ENCODE measurements at places on chromosomes 3 and 15.

DNA sequence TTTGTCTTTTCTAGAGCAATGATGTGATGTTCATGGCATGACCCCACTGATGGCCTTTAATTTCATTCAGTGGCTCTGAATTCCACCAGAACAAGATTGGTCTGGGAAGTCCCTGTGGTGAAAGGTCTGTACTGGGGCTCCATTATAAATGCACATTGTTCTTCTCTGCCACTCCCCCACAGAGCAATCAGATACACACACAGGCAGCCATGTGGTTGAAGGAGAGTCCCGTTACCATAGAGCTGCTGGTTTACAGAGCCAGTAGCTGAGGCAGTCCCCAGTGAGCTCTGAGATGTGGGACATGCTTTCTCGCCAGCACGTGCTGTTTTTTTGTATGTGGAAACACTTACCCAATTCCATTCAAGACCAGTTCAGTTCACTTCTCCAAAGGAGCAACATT, 172.7 kb upstream of the TRIM42 start:
- DNase-seq, result peak; percentile 46

GRCh38 chr3:13346481-13347389, 73.4 kb downstream of the NUP210 start:
- DNase-seq, result peak; percentile 53

DNA sequence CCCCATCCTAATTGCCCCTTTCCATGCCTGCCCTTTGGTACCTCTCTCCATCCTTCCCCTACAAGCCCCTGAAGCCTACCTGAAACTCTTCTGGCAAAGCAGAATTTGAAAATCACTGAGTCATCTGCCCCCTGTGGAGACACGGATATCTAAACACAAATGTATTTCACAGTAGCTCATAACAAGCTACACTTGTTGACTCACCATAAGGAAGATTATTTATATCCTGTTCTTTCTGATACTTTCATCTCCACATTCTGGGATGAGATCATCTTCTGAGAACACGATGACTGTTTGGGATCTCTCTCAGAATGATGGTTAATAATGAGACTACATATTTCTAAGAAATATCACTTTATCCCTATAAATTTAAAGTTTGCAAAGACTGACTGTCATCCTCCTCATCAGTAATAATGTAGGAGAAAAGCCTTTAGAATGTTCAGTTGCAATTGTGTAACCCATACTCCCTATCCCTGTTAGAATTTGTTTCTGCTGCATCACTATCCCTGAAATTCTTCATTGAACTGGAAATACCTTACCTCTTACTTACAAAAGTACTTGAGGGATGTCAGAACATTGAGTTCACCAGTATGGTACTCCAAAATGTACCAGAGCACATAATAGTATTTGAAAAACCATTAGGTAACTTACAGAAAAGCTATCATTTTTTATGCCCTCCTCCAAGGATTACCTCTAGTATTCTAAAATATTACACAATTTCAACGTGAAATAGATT, 116.1 kb upstream of the IL12A start:
- DNase-seq, result no peak

DNA sequence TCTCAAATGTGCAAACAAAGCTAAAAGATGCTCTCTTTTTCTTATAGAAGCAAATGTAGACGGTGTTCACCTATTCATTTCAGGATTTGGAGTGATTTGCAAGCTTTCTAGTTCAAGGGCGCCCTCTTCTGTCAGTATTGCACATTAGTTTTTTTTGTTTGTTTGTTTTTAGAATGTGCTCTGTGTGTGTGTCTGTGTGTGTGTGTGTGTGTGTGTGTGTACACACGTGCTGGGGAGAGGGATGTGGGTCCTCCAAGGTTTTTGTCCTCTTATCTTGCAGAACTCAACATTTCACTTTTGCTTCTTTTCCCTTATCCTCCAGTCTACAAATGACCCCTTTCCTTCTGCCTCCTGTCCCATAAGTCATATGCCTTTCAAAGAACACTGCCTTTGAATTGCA, 23.5 kb downstream of the DNAH1 start:
- DNase-seq, result peak; percentile 88

DNA sequence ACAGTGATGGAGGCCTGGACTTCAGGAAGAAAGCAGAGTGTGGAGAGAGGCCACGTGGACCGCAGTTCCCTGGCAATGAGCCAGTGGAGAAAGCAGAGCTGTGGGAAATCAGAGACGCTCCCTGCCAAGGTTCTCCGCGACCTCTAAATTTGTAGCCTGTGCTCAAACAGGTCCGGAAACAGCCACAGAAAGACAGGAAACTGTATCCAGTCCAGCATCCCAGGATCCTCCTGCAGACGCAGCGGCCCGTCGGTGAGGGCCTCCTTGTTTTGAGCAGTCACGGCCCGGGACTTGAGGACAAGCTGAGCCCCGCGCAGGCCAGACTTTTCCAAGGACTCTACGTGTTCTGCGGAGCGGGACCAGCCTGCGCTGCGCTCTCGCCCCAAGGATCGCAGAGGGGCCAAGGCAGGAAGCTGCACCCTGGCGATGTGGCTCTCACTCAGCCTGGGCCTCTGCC, 22.3 kb downstream of the RPSA start:
- peak; percentile 41 for DNase-seq

DNA sequence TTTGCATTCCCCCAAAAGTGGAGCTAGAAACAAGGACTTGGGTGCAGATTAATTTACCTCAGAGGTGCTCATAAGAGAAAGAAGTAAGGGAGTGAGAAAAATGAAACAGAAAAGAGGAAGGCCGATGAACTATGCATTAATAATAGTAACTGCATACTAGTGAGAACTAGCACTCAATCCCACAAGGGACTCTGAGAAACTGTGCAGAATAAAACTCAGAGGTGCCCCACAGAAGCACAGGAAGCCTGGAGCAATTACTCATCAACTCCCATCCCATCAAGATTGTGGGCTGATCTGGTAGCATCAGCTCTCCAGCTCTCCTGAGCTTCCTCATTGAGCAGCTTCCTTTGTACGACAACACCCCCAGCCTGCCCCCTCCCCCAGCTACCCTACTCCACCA, 50.8 kb downstream of the CLDN18 start:
- no peak for DNase-seq

DNA sequence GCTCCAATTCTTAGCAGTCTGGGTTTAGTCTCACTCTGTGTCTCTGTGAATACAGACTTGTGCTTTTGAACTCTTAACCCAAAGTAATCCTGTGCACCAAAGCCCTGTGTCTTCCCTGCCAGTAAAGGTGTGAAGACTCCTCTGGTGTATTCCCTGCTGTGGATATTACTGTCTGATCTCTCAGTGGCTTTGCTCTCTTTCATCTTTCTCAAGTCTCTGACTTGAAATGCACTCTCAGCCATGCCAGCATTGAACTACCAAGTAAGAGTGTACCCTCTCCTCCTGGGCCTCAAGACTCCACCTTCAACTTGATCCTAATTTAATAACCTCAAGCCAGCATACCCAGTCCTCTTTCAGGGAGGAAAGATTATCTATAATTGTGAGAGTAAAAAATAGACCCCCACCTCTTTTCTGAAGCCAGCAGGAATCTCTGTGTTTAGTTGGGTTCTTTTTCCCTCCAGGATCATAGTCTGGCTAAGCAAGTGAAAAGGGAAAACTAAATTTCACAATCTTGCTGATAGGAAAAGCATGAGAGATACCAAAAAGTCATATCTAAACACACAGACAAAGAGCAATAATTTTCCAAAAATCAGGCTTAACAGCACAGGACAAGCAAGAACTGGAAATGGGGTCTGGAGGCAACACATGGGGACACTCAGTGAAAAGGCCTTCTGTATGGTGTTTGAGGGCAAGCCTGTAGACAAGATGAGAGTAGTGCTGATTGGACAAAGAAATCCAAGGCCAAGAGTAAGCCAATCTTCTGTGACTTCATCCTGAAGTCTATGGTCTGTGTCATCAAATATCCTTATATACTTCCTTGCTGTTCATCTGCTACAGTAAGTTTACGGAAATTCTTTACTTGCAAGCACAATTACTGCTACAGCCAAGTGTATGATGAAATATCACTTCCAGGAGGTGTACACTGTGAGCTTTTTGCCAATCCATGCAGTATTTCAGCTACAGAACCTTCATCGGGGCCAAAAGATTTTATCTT, 296.1 kb upstream of the TGFBR2 start:
- DNase-seq, result peak; percentile 41

GRCh38 chr3:194475978-194476377, 10.8 kb downstream of the ATP13A3 start:
- no peak for DNase-seq

DNA sequence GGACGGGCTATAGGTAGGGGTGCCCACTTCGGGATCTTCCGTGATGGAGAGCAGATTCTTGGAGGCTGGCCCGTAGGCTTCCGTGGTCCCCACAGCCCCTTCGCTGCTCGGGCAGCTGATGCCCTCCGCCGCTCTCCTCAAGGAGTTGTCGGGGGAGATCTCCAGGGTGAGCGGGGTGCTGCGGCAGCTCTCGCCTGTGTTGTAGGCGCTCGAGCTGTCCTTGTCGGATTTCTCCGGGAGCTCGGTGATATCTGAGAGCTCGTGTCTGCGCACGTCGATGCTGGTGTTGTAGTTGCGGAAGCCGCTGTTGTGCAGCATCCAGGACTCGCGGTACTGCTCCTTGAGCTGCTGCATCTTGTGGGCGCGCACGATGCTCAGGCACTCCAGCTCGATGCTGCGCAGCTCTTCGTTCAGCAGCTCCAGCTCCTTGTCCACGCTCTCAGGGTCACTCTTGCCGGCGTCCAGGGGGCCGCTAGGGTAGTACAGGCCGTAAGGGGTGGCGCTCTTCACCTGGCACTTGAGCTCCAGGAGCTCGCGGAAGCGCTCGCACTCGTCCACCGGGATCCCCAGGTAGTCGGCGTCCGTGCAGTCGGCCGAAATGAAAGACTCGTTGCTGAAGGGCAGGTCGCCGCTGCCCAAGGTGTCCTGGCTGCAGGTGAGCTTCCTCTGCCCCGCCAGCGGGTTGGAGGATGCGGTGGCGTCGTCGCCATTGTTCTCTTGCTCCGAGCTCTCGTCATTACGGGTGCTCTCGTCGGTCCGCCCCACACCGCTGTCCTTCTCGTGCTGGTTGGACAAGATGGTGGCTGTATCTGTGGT, 240.4 kb downstream of the PDZRN3 start:
- DNase-seq, result no peak

- DNase-seq, result no peak
These were observed 84.9 kb downstream of the B3GALNT1 start for GRCh38 chr3:161020256-161020655.

- DNase-seq, result no peak
These were observed 195.8 kb downstream of the TUSC7 start for GRCh38 chr3:116905334-116905733.

DNA sequence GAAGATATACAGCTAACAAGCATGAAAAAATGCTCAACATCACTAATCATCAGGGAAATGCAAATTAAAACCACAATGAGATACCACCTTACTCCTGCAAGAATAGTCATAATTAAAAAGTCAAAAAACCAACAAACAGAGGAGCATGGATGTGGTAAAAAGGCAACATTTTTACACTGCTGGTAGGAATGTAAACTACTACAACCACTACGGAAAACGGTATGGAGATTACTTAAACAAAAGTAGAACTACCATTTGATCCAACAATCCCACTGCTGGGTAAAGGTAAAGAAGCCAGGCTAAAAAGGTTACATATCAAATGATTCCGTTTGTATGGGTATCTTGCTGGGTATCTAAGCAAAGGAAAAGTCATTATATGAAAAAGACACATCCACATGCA, 53.8 kb downstream of the STAG1 start:
- DNase-seq, result no peak

DNA sequence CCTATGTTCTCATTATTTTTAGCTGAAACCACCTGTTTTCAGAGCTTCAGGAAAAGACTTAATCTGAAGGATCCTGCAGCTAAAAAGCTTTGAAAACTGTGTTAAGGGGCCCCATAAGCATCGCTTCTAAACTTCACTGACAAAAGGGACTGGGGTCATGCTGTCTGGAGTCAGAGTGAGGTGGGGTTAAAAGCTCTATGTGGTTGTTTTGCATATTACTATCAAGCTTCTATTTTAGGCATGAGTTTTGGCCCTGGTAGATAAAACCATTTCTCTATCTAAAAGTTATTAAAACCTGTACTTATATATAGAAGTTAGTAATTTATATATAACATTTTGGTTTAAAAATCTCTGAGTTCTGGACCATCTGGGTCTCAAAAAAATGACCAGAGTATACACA, 45.5 kb downstream of the GPR160 start:
- DNase-seq, result no peak
